ENCODE measurements at places on chromosomes 12 and 14. TPM values are rescaled to one million over a fixed set of nuclear protein-coding genes. Genes with fewer than 3 reads are reported as not detected.

- DNase-seq = no peak
Measured at GRCh38 chr12:48380596-48380995, 29.9 kb upstream of the ZNF641 start.

Gene RNF212B
- not detected for total RNA-seq

Gene FAIM2
- total RNA-seq = 0.49 TPM

DNA sequence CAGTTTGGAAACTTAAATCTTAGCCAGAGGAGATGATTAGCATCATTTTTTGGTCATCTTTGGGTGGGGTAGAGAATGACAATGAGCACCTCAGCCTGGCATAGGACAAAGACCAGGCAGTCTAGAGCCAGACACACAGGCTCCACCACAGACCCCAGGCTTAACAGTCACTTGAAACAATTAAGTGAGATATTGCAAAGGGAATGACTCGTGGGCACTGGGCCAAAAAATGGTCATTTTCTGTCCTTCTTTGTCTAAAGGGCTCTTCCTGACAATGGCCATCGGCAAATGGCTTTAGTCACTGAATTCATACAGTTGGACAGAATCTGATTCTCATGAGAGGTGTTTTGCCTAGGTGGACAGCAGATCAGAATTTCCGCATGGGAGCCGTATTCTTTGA lies 78.0 kb upstream of the DICER1 start:
- no peak for DNase-seq

Gene ENDOU
- total RNA-seq = not detected

DNA sequence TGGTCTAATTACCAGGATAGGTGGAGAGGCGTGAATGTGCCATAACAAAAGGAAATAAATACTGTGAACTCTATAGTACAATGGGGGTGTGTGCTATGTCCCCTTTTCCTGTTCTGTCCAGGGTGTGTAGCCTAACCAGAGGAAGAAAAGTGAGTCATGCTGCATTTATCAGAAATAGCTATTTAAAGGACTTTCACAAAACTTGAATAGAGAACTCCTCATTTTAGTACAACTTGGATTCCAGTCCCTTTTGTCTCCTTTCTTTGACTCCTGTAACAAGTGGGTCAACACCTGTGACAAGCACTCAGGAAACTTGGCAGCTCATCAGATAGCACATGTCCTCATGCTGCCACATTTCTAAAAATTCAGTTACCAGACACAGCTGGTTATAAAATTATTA lies 123.4 kb downstream of the CCDC91 start:
- DNase-seq = no peak

Gene EML1
- 0.91 TPM for total RNA-seq

Gene TMEM30B
- 0.26 TPM for total RNA-seq

DNA sequence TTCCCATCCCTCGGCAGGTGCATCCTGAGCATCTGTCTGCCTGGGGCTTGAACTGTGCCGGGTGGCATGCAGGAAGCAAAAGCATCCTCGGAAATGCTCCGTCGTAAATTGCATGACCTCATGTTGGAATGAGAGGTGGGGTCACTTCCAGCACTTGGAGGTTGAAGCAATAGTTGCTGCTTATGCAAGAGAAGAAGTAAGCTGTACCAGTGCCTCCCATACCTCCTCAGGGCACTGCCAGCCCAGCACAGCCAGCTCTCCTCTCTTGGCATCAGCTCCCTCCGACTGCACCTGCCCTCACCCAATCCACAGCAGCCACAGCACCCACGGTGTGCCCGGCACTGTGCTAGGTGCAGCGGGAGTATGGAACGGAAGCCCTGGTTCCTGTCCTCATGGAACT lies 11.5 kb downstream of the TEAD4 start:
- no peak for DNase-seq

DNA sequence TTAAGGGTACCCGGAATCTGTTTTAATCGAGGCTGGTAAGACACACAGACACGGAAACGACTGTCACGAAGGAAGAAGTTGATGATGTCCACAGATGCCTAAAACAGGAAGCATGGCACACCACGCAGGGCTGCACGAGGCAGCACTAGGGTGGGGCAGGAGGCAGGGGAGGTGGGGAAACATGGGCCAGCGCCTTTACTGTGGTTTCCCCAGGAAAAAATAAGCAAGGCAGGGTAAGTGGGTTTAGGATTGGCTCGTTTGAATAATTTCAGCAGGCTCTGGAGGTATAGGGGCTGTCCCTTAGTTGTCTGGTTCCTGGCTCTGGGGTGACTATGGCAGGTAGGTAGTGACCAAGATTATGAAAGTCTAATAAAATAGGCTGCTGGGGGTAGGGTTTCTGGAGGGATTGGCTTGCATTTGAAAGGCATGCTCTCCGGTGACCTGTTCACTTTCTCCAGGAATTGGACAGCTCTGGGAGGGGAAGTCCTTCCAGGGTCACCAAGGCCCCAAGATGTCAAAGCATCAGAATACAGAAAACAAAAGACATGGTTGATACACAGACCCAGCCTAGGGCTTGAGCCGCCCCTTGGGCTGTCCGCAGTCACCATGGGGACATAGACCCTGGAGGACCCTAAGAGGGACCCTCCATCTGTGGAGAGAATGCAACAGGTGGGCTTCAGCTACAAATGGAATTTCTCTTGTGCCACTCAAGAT lies 35.3 kb downstream of the MAP1LC3B2 start:
- peak; percentile 44 for DNase-seq

GRCh38 chr14:101634850-101635748 lies 73.8 kb downstream of the DIO3 start:
- DNase-seq = no peak

GRCh38 chr14:104515059-104515810 lies 64.3 kb upstream of the C14orf180 start:
- DNase-seq = no peak

DNA sequence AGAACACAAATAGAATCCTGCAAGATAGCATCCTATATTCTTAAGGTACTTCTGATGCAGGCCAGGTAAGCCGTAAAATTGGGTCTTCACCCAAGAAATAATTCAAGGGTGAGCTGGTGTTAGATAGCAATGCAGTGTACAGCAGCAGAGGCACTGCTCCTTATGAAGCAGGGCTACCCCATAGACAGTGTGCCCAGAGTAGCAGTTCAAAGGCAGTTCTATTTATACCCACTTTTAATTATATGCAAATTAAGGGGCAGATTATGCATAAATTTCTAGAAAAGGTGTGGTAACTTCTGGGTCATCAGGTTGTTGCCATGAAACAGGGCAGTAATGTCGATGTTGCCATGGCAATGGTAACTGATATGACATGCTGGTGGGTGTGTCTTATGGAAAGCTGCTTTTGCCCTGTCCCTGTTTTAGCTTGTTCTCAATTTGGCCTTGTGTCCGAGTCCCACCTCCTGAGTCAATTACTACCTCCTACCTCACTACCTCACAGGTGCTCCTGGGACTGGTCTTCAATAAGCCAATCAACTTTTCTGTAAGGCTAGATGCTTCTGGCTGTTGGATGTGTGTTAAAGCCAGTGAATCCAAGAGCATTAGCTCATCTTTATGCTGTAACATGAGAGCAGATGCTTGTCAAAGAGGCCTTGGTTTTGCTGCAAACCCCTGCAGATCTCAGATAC lies 61.0 kb downstream of the PPM1A start:
- no peak for DNase-seq

DNA sequence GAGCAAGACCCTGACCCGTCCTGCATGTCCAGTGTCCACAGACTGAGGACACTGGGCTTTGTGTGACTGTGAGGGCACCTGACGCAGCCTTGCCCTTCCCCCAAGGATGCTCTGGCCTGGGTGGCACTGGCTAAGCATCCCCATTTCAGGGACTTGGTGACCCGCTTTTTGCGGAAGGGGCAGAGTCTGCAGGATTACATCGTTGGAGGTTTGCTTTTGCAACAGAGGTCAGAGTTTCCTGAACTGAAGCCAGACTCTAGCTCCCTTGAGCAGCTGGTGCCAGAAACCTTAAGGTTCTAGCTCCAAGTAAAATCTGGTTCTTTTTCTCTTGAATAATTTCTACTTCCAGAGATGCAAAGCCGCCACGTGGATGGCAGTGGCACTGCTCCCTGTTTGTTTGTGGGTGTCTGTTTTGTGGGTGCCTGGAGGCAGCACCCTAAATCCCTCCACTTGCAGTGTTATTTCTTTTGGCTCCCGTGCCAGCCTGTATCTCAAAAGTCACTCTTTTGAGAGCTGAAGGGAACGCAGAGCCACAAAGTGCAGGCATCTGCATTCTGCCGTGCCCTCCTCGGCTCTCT lies 184.7 kb downstream of the TSPAN9 start:
- DNase-seq = no peak

GRCh38 chr14:33534632-33535031 lies 416.2 kb downstream of the EGLN3 start:
- no peak for DNase-seq

Gene TAS2R10
- total RNA-seq = not detected

Gene SERPINA6
- not detected for total RNA-seq

DNA sequence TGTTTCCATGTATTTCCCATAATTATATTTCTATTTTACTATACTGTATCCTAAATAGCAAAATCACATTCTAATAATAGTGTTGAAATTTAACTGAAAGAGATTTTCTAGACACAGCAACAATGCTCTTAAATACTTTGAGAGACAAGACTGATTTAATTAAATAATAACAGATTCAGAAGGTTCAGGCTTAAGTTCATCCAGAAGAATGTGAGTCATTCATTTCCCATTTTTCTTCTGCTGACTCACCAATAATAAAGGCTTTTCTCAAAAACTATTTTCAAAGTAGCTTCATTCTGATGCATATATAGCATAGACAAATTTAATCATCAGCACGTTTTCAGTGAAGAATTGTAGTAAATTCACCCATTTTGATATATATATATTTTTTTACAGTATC lies 481.4 kb downstream of the MDGA2 start:
- no peak for DNase-seq

DNA sequence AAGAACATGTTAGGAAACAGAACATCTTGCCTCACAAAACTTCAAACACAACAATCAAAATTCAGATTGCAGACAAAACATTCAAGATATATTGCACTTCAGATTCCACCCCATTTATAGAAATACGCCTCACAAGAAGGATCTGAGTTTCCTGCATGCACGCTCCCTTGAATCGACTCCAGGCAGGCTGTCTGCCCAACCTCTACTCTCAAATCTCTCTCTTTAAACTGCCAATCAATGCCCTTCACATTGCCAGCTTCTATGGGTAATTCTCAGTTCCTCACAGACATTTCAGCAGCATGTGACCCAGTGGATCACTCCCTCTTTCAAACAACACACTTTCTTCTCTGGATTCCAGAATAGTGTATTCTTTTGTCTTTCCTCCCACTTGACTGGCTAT lies 184.1 kb downstream of the PRKD1 start:
- no peak for DNase-seq

GRCh38 chr14:65826946-65827345 lies 414.4 kb downstream of the FUT8 start:
- no peak for DNase-seq

DNA sequence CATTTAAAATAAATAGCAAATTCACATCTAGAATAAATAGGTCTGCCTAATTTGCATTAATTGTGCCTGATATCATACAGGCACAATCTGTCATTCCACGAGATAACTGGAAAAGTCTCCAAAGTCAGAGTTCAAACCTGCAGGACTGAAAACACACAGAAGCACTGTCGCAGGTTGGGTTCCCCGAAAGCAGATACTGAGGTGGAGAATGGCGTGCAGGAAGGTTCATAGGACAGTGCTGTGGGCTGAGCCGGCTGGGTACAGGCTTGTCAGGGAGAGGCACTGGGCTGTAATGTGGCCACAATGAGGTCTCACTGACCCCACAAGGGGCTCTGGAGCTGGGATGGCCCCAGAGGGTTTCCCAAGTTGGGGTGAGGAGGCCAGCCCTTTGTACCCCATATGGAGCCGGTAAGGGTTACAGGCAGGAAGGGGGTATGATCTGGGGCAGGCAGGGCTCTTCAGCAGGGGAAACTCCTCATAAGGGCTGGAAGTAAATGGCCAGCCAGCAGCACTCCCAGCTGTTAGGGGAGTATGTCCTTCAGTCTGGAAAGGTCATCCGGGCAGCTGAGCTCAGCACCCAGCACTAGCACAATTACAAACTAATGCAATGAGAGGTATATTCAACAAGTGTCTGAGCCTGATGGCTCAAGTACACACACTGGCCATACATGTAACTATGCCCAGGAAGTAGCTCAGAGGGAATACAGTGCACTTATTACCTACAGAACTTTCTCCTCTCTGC lies 68.5 kb downstream of the NT5DC3 start:
- no peak for DNase-seq

GRCh38 chr14:101127224-101127623 lies 223.7 kb upstream of the RTL1 start:
- DNase-seq = no peak

GRCh38 chr14:89340200-89341181 lies 76.5 kb downstream of the FOXN3 start:
- DNase-seq = no peak

Gene MMAB
- 41.9 TPM for total RNA-seq

Data from activated T-helper 1 cell treated with anti-CD3 and anti-CD28 coated beads, Interleukin-12 subunit alpha, Interleukin-12 subunit beta, Interleukin-2, Interleukin-4 antibody, amounts not matched to agents 30 ng/mL and 10 ng/mL and 1 ng/mL, durations not matched to agents 14 hours and 24 hours and 36 hours (primary cell).